ENCODE measurements at places on chromosomes 11 and 22.

DNA sequence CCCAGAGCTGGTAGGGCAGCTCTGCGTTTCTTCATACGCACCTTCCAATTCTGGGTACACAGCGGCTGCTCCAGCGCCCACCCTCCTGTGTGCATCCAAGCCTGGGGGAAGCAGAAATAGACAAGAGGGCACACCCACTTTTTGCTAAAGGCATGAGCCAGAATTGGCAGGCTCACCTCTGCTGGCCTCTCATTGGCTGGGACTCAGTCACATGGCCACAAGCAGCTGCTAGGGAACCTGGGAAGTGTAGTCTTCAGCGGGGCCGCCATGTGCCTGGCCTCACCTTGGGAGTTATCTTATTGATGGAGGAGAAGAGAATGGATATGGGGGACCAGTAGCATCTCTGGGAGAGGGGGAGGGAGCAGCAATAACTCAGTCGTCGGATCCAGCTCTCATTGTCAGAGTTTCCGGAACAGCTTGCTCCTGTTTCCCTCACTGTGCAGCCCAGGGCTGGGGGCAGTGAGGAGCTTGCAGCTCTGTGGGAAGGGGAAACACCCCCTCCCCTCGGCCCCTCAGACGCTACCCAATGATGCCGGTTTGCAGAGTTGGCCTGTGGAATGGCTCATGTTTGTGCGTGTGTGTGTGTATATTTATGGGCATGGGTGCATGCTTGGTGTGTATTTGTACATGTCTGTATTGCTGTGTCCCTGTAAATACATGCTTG lies 11.8 kb upstream of the MIEF1 start:
- DNase-seq, result peak; percentile 63

- DNase-seq, result no peak
These were observed 6.7 kb downstream of the BACE1 start for GRCh38 chr11:117309310-117309709.

DNA sequence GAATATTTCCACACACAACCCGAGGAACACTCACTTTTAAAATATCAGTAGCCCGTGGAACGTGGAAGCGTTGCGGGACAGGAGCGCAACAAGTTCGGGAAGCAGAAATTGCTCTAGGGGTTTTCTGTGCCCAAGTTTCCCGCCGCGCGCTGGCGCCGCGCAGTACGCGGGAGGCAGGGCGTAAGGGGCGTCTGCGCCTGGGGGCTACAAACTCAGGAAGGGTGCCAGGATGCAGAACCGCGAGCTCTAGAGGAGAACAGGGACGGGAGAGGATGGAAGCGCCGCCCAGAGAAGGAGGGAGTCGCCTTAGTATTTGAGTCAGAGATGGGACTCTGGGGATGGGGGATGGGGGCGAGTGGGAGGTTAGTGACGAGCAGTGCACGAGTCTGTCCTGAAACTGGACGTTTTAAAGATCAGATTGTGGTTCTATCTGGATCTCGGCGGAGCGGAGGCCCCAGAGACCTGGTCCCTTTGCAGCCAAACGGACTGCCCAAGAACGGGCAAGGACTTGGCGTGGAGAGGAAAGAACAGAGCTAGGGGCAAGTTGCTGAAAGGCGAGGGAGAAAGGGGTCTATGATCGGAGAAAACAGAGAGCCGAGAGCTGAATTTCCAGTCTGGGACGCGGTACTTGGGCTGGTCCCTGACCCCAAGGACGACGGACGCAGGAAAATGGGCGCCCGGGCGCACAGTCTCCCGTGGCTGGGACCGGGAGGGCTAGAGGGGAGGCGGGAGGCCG lies 4.7 kb downstream of the BSX start:
- DNase-seq, result no peak

DNA sequence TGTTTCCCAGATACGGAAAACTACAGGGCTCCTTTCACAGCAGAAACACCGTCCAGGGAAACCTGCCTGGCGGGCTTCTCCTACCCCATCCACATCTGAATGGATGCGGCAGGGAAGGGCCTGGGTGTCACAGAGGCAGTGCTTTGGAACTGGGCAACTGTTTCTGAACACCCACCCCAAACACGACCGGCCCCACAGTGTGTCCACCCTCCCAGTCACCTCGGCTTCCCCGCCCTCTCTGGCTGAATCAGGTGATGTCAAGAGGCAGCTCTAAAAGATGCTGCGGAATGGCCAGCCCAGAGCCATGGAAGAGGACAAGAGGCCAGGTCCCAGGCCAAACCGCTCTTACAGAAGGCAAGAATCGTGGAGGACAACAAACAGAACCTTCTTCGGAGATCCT lies 22.0 kb downstream of the IFT27 start:
- no peak for DNase-seq

DNA sequence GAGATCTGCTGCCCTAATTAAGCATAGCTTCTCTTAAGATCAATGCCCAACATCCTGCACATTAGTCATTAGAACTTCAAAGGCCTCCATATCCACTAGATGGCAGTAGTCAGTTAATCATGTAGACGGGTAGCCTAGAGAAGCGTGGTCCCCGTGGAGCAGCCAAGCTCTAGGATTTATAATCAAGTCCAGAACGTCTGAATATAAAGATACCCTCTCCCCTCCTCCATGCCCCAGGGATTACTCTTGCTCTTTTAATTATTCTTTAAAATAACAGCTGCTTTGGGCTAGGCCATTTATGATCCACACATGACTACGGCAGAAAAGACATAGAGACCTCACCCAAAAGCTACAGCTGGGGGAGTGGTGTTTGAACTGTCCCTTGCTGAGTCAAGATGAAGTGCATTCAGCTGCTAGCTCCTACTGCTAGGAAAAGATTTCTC lies 327.6 kb upstream of the PLET1 start:
- DNase-seq, result peak; percentile 60

GRCh38 chr11:64744544-64745188 lies 724 bp upstream of the RASGRP2 start:
- DNase-seq, result peak; percentile 52

DNA sequence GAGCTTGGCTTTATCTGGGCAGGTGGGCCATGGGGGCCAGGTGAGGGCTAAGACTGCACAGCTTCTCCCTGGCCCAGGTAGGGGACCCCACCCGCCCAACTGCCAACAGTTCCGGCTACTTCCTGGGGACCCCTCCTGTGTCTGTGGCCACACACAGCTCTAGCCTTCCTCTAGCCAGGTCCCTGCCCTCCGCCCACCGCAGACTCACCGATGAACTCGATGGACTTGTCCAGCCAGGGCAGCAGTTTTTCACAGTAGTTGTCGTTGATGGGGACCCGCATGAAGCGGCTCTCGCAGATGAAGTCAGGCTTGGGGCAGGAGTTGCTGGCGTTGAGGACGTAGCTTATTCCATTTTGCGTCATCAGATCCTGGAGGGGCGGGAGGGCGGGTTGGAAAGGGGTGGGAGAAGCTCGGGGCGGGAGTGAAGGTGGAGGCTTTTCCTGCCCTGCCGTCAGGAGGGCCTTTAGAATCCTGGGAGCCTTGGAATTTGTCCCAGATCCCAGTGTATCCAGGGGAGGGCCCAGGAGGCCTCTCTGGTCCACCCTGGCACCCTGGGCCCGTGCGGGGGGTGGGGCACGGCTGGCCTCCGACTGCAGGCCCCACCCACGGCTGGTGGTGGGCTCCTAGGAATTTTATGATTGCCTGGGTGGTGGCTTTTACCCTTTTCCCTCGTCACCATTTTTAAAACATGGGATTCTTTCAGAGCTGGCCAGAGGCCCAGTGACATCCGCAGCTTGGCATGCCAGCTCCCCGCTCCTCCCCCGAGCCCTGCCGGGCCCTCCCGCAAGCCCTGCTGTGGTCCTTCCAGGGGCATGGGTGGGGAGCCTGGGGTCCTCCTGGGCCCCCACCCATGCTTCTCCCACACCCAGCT lies 13.9 kb downstream of the DUSP8 start:
- no peak for DNase-seq

GRCh38 chr22:20271114-20271994 lies 3.2 kb upstream of the RTN4R start:
- DNase-seq, result no peak

DNA sequence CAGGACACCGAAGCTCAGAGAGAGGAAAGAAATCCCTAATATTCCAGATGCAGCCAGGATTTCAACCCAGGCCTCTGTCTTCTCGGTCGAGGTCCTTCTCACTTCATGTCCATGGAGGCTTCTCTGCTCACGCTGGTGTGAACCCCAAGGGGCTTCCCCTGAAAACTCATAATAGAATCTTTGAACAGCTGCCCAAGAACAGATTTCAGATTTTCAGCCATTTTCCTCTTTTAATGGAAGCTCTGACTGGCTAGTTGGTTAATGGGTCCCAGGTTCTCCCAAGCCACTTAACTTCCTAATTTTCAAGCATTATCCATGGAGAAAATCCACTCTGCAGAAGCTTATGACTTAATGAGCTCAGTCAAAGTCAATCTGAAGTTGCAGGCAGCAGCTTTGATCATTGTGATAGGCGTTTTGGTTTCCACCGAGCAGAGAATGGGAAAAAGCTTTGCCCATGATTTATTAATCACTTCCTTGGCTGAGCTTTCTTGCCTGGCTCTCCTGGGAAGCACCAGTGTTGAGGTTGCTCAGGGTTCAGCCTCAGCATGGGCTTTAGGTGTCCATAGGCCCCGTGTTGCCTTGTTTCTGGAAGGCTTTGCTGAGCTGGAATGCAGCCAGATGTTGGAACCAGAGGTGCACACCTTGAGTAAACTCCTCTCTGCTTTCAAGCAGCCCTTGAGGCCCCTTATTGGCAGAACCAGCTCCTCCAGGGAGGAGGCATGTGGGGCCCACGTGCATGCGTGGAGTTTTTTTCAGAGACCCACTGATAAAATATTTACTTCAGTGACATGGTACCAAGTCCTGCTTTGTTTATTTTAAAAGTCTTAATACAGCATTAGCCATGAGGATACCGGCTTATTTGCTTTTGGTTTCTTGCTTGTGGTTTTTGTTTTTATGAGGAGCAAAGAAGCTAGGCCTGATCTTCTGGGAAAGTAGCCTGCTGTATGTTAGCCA lies 25.5 kb downstream of the LDLRAD3 start:
- no peak for DNase-seq

GRCh38 chr11:94934362-94934761 lies 39.0 kb downstream of the CWC15 start:
- DNase-seq, result no peak

GRCh38 chr11:119476666-119477331 lies 53.8 kb upstream of the THY1 start:
- no peak for DNase-seq

GRCh38 chr22:32818446-32819115 lies 17.1 kb downstream of the TIMP3 start:
- DNase-seq, result no peak

DNA sequence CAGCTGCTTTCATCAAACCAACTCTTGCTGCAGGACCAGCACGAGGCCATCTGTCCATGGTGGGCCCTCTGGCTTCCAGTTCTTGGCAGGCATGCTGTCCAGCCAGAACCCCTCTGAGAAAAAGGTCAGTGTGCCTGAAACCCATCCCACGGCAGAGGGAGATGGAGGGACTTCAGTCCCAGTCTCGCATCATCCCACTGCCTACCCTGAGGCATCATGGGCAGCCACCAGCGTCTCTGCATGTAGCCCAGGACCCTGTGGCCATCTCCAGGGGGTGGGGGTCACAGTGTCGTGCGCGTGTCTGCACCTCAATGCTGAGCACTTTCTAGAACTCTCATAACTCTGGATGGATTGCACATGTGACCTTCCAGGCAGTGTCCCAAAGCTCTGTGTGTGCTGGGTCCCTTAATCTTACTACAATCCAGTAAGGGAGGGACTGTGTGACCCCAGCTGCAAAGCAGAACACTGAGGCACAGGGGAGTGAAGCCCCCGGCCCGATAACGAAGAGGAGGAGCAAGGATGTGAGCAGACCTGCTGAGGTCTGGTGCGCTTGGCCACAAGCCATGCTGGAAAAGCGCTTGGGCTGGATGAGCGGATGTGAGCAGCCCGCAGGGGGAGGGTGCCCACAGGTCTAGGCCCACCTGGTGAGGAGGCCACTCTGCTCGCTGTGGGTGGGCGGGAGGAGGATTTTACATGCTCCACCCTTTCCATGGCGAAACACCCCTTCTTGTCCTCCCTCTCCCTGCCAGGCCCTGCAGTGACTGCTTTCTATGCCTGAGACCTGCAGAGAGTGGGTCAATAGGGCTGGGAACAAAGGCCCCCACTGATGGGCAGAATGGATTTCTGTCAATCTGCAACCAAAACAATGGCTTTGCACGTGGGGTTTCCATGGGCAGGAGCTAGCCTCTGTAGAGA lies 1401.0 kb downstream of the BRD1 start:
- DNase-seq, result no peak

DNA sequence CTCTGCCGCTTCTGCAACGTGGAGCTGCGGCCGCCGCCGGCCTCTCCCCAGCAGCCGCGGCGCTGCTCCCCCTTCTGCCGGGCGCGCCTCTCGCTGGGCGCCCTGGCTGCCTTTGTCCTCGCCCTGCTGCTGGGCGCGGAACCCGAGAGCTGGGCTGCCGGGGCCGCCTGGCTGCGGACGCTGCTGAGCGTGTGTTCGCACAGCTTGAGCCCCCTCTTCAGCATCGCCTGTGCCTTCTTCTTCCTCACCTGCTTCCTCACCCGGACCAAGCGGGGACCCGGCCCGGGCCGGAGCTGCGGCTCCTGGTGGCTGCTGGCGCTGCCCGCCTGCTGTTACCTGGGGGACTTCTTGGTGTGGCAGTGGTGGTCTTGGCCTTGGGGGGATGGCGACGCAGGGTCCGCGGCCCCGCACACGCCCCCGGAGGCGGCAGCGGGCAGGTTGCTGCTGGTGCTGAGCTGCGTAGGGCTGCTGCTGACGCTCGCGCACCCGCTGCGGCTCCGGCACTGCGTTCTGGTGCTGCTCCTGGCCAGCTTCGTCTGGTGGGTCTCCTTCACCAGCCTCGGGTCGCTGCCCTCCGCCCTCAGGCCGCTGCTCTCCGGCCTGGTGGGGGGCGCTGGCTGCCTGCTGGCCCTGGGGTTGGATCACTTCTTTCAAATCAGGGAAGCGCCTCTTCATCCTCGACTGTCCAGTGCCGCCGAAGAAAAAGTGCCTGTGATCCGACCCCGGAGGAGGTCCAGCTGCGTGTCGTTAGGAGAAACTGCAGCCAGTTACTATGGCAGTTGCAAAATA lies 816 bp downstream of the PDE3B start:
- DNase-seq, result peak; percentile 48

GRCh38 chr22:36773935-36774334 lies 2.0 kb downstream of the IFT27 start:
- DNase-seq, result peak; percentile 46

- DNase-seq, result no peak
These were observed 24.3 kb upstream of the PKNOX2 start for GRCh38 chr11:125140233-125140632.

GRCh38 chr11:112163875-112164685 lies at the start of gene IL18:
Gene IL18, minus strand, starts transcription at chr11:112164094. Its CDS starts 9,041 bp downstream, at chr11:112155053.
- DNase-seq, result peak; percentile 41

GRCh38 chr22:24325105-24325757 lies 54.6 kb downstream of the SPECC1L start:
- DNase-seq, result peak; percentile 78

- no peak for DNase-seq
These were observed 29.1 kb upstream of the TMPRSS4 start for GRCh38 chr11:118047749-118048148.
